ENCODE measurements at places on chromosomes 16 and 17.

GRCh38 chr17:53061446-53061845, 761.3 kb upstream of the KIF2B start:
- DNase-seq = no peak

GRCh38 chr16:2786826-2787151, 571 bp downstream of the PRSS33 start:
- DNase-seq = no peak

DNA sequence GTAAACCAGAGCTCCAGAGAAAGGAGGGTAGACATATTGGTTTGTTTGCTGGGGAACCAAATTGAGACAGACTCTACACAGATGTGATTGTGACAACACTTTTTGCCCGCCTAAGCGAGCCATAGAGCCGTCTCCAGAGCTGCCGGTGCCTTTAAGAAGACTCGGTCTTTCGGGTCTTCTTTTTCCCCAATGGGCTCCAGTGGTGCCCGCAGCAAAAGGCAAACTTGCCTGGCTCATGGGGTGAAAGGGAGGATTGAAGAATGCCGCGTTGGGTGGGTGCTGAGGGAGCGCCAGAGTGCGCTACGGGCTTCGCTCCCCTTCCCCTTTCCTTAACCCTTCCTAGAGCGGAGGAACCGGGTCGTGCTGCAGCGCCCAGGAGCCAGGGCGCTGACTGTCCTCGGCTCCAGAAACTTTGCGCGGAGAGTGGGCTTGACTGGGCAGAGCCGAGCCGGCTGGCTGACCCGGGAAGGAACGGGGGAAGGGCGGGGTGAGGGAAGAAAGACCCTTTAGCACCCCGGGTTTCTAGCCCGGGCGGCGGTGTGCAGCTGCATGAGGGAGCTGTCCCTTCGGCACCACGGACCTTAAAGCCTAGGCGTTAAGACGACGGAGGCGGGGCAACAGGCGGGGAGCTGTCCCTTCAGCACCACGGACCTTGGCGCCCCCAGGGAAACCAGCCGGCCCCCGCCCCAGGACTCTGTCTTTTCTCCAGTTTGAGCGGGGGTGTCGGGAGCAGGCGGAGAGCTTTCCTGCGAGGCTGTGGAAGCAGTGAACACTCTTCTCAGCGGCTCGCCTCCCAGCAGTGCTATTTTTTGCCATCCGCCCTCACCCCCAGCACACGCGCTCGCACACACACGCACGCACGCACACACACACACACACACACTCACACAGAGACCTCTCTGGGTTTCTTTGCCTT, at the start of gene CACNG3:
Gene CACNG3 (plus strand): TSS at position 880 of the 916 bp plus-strand sequence. CDS start 420 bp downstream, outside the sequence.
- DNase-seq = peak; percentile 15

GRCh38 chr17:57170866-57171265, 85.5 kb upstream of the MSI2 start:
- DNase-seq = no peak

DNA sequence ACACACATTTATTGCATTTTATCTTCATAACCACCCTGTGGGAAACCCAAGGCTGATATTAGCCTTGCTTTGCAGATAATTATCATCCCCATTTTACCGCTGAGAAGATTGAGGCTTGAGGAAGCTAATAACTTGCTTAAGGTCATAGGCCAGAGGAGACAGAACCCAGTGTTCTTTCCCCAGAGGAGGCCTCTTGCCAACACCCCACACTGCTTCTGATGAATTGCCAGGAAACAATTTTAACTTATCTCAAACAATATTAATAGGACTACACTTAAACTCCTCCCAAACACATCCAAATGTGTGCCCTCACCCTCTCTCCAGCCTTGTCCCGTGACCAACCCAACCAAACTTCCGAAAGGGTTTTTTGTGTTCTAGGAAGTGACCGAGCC, 2.1 kb upstream of the SPG7 start:
- no peak for DNase-seq

- no peak for DNase-seq
These were observed 18.6 kb upstream of the CDH3 start for GRCh38 chr16:68626557-68626956.

DNA sequence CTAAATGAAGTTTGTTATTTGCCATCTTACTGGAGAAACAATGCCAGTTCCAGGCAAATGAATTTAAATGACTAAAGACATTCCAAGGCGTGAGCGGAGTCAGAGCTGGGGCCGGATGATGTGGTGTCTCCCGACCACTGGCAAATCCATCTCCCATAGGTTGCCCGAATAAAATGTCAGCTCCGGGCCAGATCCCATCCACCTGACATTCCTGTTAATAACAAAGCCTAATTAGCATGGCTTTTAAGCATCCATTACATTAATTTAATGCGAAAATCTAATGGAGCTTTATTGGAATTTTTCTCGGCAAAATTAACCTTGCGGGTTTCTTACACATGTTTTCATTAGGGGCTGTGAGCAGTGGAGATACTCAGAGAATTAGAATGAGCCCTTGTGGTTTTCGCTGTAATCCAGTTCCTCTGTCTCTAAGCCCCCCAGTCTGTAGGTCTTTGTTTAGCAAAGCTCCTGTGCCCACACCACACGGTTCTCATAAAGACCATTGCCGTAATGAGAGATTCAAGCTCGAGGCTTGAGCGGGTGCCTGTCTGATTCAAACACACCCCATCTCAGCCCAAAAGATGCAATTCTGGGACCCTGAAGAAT, 123.3 kb downstream of the CCT6B start:
- no peak for DNase-seq

Data from activated CD8-positive, alpha-beta memory T cell treated with anti-CD3 and anti-CD28 coated beads for 1 hour (primary cell).